ENCODE measurements at places on chromosomes 5 and 9.
A peak's percentile ranks its signal among the peaks of the same experiment; 100 is the strongest.

- no peak for DNase-seq
Observed at GRCh38 chr9:71955300-71955915, 44.0 kb downstream of the C9orf85 start.

DNA sequence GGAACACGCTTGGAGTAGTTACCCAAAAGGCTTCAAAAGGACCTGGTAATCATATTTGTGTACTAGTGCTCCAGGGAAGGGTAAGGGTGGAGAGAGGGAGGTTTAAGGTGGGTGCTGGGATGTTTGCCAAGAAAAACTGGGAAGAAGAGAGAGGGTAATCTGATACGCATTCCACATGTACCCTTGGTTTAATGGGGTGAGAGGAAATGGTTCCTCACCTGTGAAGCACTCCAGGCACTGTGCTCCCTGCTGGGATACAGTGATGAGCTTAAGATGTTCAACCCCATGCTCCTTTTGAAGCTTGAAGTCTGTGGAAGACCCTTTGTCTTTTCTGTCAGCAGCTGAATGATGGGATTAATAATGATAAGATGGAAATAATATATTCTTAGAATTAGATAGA, 98.4 kb downstream of the COX7C start:
- DNase-seq = no peak

GRCh38 chr5:11595045-11595444, 309.2 kb downstream of the CTNND2 start:
- DNase-seq = no peak

GRCh38 chr5:56814361-56814962, 887 bp upstream of the MAP3K1 start:
- DNase-seq = peak; percentile 78

DNA sequence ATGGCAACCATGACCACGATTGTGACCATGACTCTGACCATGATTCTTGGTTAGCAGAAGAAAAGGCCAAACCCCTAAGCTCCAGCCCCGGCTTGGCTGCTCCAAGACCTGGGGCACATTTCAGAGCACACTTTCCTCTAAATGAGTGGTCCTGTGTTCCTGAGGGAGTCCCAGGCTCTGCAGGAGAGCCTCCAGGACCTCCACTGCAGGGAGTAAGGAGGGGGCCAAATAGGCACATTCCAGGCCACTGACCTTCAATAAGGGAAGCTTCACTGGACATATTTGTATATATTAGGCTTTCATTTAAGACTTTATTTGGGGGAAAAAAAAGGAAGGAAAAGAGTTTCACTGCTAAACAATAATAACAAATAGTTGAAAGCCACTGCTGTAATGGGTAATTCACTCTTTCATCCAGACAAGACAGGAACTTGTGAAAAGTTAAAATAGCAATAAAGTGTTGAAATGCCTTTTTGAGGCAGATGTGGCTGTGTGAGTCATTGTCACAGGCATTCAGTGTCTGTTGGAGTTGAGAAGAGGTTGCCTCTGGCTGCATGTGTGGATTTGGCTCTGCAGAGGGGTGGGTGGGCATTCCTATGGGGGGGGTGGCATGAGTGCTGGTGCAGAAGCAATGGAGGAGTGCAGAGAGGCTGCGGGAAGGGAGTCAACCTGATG, 63.9 kb upstream of the TGFBR1 start:
- DNase-seq = peak; percentile 96

Data from islet precursor cell (in vitro differentiated cells).